ENCODE measurements at places on chromosomes 6 and 20. TPM values are rescaled to one million over a fixed set of nuclear protein-coding genes. Genes with fewer than 3 reads are reported as not detected.

The RBBP9 gene
- 30.3 TPM for total RNA-seq

The EPPIN gene
- total RNA-seq = not detected

The GABRR1 gene
- 0.26 TPM for total RNA-seq

The ABT1 gene
- total RNA-seq = 26.6 TPM

GRCh38 chr6:28165563-28165962 lies 23.9 kb downstream of the ZKSCAN8 start:
- no peak overlapping the region for H3K27ac ChIP-seq
- H3K27me3 ChIP-seq = no peaks in the 10 kb centered on the region
- peaks cover 8% of the 10 kb centered on the region for H3K4me1 ChIP-seq

GRCh38 chr20:23530937-23531567 lies 37.2 kb downstream of the CST9L start:
- no peak overlapping the region for H3K27ac ChIP-seq
- DNase-seq = no peak
- H3K27me3 ChIP-seq = no peaks in the 10 kb centered on the region
- H3K4me3 ChIP-seq = no peak overlapping the region

DNA sequence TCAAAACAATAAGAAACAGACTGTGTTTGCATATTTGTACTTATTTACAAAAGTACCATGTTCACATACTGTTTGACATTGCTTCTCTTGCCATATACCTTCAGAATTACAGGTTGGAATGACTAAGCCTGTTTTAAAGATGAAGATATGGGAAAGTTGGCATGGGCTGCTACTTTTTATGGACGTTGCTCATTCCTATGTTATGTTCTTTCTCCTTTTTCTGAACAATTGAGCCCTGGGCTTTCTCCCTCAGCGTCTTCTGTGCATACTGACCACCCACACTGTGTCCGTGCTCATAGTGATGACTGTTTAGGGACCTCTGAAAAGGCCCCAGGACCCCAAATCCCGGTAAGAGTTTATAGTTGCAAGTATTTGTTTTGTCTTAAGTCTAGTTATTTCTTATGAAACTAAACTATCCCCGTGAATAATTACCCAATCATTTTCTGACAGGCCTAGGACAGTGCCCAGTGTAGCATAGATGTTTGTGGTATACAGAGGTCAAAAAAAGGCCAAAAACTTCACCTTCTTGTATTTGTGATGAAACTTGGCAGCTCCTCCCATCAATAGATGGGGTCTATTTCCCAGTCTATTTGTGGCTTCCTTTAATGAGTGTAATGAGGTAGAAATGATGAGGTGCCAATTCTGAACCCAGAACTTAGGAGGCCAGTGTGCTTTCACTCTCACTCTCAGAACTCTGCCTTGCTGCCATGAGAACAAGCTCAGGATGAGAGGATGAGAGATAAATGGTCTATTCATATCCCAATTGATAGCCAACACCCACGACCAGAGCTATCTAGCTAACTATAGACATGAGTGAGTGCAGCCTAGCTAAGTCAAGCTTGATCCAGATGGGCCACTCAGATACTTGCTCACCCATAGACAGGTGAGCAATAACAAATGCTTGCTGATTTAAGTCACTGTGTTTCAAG lies 40.9 kb downstream of the GSTA4 start:
- no peak for DNase-seq
- no peak overlapping the region for H3K27ac ChIP-seq
- no peaks in the 10 kb centered on the region for H3K36me3 ChIP-seq
- no peaks in the 10 kb centered on the region for H3K27me3 ChIP-seq
- no peak overlapping the region for H3K4me3 ChIP-seq

GRCh38 chr6:144797881-144798589 lies 512.9 kb downstream of the UTRN start:
- DNase-seq = no peak
- H3K4me1 ChIP-seq = no peaks in the 10 kb centered on the region
- no peak overlapping the region for H3K4me3 ChIP-seq
- no peak overlapping the region for H3K27ac ChIP-seq
- no peaks in the 10 kb centered on the region for H3K27me3 ChIP-seq

GRCh38 chr20:4282550-4282949 lies 267.2 kb upstream of the RNF24 start:
- no peak overlapping the region for H3K4me3 ChIP-seq
- no peaks in the 10 kb centered on the region for H3K27me3 ChIP-seq
- no peak for DNase-seq
- no peaks in the 10 kb centered on the region for H3K36me3 ChIP-seq
- no peaks in the 10 kb centered on the region for H3K4me1 ChIP-seq
- H3K27ac ChIP-seq = no peak overlapping the region

GRCh38 chr6:57017069-57017468 lies 29.4 kb upstream of the KIAA1586 start:
- no peak for DNase-seq
- no peaks in the 10 kb centered on the region for H3K27me3 ChIP-seq
- H3K36me3 ChIP-seq = no peaks in the 10 kb centered on the region
- peaks cover 5% of the 10 kb centered on the region for H3K4me1 ChIP-seq
- H3K4me3 ChIP-seq = no peak overlapping the region

GRCh38 chr6:108853077-108853476 lies 4.9 kb downstream of the ARMC2 start:
- DNase-seq = no peak
- H3K27me3 ChIP-seq = no peaks in the 10 kb centered on the region
- peaks cover 2% of the 10 kb centered on the region for H3K36me3 ChIP-seq
- H3K27ac ChIP-seq = no peak overlapping the region
- H3K4me3 ChIP-seq = no peak overlapping the region
- H3K4me1 ChIP-seq = no peaks in the 10 kb centered on the region

DNA sequence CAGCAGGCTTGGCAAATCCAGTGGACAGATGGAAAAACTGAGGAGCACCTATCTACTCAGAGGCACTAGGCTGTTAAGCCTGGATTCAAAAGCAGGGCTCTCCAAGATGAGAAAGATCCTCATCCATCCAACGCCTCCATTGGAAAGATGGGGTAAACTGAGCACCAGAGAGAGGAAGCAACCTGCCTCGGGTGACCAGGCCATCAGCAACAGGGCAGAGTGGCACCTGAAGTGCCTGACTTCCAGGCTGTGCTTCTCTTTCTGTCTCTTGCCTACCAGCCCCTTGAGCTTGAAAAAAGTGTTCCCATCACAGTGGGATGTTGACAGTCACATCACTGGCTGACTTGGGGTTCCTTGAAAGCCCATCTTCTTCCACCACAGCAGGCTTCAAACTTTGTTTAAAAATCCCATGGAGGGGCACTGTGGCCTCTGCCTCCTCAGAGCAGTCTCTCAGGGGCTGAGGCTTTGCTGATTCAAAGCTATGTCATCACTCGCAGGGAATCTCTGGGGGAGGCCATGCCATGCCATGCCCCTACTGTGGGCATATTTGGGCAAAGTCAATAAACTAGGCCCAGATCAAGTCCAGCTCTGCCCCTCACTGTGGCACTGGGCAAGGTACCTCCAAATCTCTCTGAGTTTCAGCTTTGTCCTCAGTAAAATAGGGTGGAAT lies 44.8 kb upstream of the TGM2 start:
- no peaks in the 10 kb centered on the region for H3K27me3 ChIP-seq
- DNase-seq = no peak
- H3K4me3 ChIP-seq = no peak overlapping the region
- H3K36me3 ChIP-seq = no peaks in the 10 kb centered on the region

- no peaks in the 10 kb centered on the region for H3K27me3 ChIP-seq
- peak overlapping the region; percentile 3 for H3K27ac ChIP-seq
- peak; percentile 75 for DNase-seq
- H3K4me3 ChIP-seq = no peak overlapping the region
- H3K4me1 ChIP-seq = peaks cover 18% of the 10 kb centered on the region
Measured at GRCh38 chr6:74504941-74505340, 700.9 kb downstream of the COL12A1 start.

GRCh38 chr6:16956361-16956760 lies 145.5 kb upstream of the STMND1 start:
- H3K36me3 ChIP-seq = no peaks in the 10 kb centered on the region
- no peaks in the 10 kb centered on the region for H3K4me1 ChIP-seq
- no peaks in the 10 kb centered on the region for H3K27me3 ChIP-seq
- no peak for DNase-seq
- H3K4me3 ChIP-seq = no peak overlapping the region

DNA sequence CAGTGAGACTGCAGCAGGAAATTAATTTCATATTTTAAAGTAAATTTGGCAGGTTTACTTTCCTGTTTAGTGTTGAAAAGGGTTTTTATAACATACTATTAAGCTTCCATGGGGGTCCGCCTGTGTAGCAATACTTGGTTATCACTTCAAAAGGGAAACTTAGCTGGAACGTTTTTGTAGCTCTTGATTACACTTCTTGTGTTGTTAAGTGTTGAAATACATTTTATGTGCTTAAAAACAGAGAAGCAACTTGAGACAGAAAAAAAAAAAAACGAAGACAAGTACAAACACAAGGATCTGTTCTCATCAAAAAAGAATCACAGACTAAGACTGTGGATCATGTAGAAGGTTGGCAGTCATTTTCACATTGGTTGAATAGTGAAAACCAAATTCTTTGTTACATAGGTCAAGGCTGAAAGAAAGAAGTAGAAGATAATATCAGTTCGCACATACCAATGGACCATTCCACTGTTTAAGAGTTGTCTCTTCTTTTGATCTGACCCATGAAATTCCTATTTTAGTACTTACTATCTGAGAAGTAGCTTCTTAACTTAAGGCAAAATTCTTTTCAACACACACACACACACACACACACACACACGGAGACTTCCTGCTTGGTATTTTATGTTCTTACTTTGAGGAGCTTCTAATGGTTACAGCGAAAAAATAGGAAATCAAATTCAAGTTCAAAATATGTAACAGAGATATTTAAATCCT lies 113.9 kb upstream of the SLC35B3 start:
- H3K4me3 ChIP-seq = no peak overlapping the region
- no peaks in the 10 kb centered on the region for H3K36me3 ChIP-seq
- no peak for DNase-seq
- H3K4me1 ChIP-seq = no peaks in the 10 kb centered on the region
- H3K27me3 ChIP-seq = no peaks in the 10 kb centered on the region
- H3K27ac ChIP-seq = no peak overlapping the region
